ENCODE measurements at places on chromosomes 3 and 15. TPM values are rescaled to one million over a fixed set of nuclear protein-coding genes. Genes with fewer than 3 reads are reported as not detected.
A peak's percentile ranks its signal among the peaks of the same experiment; 100 is the strongest.

DNA sequence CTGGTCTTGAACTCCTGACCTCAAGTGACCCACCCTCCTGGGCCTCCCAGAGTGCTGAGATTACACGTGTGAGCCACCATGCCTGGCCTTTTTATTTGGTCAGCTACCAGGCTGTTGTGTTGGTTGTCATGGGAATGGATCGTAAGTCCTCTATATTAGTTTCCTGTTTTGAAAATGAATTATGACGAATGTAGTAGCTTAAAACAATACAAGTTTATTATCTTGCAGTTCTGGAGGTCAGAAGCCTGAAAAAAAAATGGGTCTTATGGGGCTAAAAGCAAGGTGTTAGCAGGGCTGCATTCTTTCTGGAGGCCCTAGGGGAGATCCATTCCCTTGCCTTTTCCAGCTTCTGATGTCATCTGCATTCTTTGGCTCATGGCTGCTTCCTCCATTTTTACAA, 25.1 kb upstream of the HERC1 start:
- no peak for DNase-seq
- H3K36me3 ChIP-seq = no peaks in the 10 kb centered on the region
- no peak overlapping the region for H3K4me3 ChIP-seq

DNA sequence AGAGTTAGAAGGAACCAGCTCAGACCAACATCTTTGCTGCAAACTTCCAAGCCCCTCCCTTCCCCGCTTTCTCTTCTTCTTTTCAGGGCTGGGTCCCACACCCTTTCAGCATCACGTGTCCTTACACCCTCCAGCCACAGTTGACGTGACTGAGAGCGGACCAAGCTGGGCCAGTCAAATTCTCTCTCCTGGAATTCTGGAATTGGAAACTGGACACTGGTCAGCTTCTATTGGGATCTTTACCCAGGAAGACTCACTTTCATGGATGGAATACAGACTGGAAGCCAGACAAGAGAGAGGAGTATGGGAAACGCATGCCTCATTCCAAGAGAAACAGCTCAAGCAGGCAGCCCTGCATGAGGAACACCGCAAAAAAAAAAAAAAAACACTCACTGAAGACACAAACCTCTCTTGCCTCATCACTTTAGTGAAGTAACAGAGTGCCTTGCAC, 12.4 kb upstream of the TPM1 start:
- H3K36me3 ChIP-seq = no peaks in the 10 kb centered on the region
- H3K4me3 ChIP-seq = no peak overlapping the region

DNA sequence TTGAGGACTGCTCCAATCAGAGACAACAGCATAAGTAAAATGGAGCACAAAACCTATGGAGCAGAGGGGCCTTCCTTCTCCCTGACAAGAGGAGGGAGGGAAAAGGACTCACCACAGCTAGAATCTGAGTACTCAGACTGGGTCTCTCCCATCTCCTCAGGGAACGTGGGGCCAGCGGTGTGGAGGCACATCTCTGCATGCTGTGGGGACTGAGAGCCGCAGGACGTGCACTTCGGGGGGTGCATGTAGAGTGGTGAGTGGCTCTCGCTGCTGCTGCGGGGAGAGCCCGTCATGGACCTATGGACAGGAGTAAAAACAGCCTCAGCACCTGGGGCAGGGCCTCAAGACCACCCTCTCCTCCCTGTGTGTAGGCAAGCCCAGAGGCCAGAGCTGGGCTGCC, 17.0 kb downstream of the BCL6 start:
- no peak for DNase-seq
- H3K27ac ChIP-seq = no peak overlapping the region
- no peaks in the 10 kb centered on the region for H3K27me3 ChIP-seq
- no peaks in the 10 kb centered on the region for H3K4me1 ChIP-seq

DNA sequence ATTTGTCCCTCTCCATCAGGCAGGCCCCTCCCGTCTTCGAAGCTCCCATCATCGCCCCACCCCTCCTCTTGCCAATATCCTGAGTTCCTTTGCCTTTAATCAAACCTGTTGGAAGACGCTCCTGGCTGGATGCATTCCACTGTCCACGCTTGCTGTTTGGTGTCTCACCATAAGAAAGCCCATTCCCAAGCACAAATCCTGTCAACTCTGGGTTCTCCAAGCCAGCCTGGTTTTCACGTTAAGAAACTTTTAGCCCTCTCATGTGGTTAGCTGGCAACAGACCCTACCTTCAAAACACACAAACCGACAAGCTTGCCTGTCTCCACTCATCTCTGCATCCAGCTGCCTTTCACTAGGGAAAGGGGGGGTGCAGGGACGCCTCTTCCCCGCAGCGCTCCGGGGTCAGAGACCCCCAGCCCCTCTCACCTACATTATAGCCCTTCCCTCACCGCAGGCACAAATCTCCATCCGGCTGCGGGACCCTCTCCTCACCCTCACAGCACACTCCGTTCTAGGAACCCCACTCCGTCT, 1.1 kb downstream of the GORASP1 start:
- H3K4me3 ChIP-seq = peak overlapping the region; percentile 98
- DNase-seq = no peak
- H3K27ac ChIP-seq = peak overlapping the region; percentile 94
- H3K4me1 ChIP-seq = peaks cover 55% of the 10 kb centered on the region
- no peaks in the 10 kb centered on the region for H3K36me3 ChIP-seq

GRCh38 chr3:189936201-189936945, 184.3 kb downstream of the P3H2 start:
- DNase-seq = no peak
- H3K36me3 ChIP-seq = no peaks in the 10 kb centered on the region
- no peaks in the 10 kb centered on the region for H3K4me1 ChIP-seq
- no peak overlapping the region for H3K4me3 ChIP-seq
- H3K27ac ChIP-seq = no peak overlapping the region

Gene C3orf85
- total RNA-seq = not detected

- no peak overlapping the region for H3K27ac ChIP-seq
- no peak for DNase-seq
- H3K4me1 ChIP-seq = no peaks in the 10 kb centered on the region
- H3K27me3 ChIP-seq = no peaks in the 10 kb centered on the region
Observed at GRCh38 chr3:178203650-178204049, 332.6 kb upstream of the KCNMB2 start.

DNA sequence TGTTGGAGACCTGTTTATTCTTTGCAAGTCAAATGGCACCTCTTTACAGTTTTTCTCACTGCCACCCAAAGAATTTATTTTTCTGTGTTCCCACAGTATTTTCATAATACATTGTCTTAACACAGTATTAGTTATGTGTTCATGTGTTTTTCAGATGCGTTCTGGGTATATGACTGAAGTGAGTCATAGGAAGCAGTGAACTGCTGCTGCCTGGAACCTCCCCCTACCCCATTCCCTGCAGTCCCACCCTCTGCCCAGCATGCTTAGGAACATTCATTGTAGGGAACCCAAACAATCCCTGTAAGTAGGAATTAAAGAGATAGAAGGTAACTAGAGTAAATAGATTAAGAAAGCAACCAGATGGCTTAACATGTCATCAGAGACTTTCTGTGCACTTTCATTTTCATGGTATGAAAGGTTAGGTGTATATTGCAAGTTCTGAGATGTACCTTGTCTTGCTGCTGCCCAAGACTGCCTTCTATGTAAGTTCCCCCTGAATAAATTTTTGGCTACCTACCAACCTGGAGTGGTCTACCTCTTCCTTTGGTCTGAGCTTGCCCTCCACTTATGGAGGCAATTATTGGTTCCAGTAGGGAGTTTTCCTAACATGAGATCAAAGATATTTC, 21.9 kb upstream of the SQOR start:
- no peak overlapping the region for H3K4me3 ChIP-seq
- no peak overlapping the region for H3K27ac ChIP-seq
- H3K36me3 ChIP-seq = no peaks in the 10 kb centered on the region
- H3K4me1 ChIP-seq = no peaks in the 10 kb centered on the region

DNA sequence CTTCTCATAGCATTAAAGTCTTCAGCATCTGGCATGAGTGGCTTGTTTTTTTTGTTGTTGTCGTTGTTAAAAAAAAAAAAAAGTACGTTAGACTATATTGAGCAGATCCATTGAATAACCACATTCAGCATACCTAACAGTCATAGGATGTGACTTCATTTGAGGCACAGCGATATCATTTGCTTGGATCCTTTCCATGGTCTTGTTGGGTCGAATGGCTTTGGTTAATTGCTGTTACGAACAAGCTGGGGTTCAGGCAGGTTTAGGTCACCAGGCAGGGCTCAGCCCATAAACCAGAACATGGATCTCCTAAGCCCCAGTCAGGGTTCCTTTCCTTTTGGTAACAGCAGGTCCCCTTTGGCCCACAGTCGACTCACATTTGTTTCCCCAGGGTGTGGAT, 76.2 kb downstream of the POLR2M start:
- H3K27me3 ChIP-seq = no peaks in the 10 kb centered on the region
- no peak overlapping the region for H3K27ac ChIP-seq
- no peaks in the 10 kb centered on the region for H3K4me1 ChIP-seq
- H3K4me3 ChIP-seq = no peak overlapping the region

All from upper lobe of left lung (tissue), 6 donors.